CMK (cell line): ENCODE measurements at places on chromosomes 16 and 17.
A peak's percentile ranks its signal among the peaks of the same experiment; 100 is the strongest.

DNA sequence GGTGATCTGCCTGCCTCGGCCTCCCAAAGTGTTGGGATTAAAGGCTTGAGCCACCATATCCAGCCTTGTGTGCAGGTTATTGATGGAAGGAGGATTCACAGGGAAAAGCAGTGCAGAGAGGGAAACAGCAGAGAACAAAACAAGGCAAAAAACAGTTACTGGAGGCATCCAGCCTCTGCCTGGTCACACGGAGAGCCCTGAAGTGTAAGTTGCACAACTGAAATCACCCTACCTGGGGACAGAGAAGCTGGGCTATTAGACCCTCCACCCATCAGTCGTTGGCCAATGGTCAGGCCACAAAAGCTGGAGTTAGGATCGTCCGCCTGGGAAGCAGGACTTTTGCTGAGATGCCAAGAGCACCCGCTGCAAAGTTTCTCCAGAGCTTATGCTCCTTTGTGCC, 57.9 kb upstream of the BCO1 start:
- no peak for DNase-seq

- DNase-seq: no peak
Observed at GRCh38 chr16:28011971-28012445, 51.5 kb downstream of the GSG1L start.

GRCh38 chr17:77601054-77601979, 357.2 kb upstream of the TNRC6C start:
- DNase-seq: no peak

- no peak for DNase-seq
Observed at GRCh38 chr16:84177741-84178073, 9.2 kb downstream of the TAF1C start.

- DNase-seq: no peak
Observed at GRCh38 chr17:49106321-49107210, 26.0 kb upstream of the B4GALNT2 start.

GRCh38 chr16:87216841-87217275, 100.3 kb downstream of the C16orf95 start:
- DNase-seq: no peak

DNA sequence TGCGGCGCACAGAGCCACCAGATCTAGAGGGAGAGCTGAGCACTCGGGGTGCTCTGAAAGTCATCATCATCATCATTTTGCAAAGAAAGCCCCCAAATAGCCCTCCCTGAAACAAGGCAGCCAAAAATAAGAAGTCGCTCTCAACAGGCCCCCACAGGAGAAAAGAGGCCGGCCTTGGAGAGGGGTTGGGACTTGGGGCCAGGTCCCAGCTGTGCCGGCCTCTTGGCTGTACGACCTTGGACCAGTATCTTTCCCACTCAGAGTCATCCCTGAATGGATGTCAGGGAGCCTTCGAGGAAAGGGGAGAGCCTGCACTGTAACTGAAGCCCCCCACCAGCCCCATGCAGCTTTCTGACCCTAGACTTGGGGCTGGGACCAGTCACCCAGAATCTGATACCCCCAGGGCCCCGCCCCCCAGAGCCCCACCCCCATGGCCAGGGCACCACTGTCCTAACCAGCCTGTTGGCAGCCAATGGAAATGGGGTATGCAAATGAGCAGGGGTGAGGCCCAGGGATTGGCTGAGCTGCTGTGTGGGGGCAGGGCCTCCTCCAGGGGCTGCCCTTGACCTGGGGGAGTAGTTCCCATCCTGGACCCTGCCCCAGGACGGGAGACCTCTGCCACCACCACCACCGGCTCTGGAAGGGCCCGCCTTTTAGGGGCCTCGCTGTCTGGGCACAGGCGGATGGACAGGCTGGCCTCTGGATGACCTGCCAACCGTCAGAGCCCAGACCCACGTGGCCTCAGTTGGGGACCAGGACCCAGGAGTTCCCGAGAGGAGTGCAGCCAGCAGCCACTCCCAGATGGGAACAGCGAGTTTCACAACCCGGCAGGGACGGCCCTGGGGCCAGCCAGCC, 15.4 kb downstream of the ZFPM1 start:
- DNase-seq: peak; percentile 82

DNA sequence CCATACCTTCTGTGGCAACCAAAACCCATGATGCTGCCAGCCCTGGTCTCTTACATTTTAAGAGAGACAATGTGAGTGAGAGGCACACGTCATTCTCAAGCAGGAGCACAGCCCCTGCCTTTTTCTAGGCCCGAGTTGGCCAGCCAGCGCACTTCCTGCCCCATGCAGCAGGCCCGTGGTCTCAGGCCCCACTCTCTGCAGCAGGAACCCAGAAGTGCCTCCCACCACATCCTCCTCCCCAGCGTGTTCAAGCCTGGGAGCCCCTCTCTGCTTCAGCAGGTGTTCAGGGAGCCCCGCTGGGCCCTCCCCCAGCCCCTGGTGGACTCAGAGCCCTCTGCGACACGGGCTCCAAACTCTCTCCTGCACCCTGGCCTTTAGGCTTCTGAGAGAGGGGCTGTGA, 30.5 kb downstream of the ITGAE start:
- no peak for DNase-seq

DNA sequence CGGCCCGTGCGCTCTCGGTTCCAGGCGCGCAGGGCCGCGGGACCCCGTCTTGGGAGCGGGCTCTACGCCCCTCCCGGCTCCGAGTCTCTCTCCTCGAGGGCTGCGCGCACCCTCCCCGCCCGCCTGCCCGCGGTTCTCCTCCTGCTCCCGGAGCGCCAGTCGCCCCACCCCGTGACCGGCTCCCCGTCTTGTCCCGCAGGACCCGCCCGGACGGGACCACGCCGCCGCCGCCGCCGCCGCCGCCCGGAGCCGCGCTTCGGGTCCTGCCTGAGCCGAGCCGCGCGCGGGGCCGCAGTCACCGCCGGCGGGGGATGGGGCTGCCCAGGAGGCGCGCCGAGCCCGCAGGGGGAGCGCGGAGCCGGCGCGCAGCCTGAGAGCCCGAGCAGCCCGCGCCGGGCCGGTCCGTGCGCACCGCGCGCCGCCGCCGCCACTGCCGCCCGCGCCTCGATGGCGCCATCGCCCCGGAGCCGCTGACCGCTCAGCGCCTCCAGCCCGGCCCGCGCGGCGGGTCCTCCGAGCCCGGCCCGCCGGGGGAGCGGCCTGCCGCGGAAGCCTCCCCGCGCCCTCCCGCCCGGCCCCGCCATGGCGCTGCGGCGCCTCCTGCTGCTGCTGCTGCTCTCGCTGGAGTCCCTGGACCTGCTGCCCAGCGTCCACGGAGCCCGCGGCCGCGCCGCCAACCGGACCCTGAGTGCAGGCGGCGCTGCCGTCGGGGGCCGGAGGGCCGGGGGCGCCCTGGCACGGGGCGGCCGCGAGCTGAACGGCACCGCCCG, at the start of gene SHISA6:
Gene SHISA6 (plus strand): TSS at position 373 of the 770 bp plus-strand sequence.
- DNase-seq: no peak

DNA sequence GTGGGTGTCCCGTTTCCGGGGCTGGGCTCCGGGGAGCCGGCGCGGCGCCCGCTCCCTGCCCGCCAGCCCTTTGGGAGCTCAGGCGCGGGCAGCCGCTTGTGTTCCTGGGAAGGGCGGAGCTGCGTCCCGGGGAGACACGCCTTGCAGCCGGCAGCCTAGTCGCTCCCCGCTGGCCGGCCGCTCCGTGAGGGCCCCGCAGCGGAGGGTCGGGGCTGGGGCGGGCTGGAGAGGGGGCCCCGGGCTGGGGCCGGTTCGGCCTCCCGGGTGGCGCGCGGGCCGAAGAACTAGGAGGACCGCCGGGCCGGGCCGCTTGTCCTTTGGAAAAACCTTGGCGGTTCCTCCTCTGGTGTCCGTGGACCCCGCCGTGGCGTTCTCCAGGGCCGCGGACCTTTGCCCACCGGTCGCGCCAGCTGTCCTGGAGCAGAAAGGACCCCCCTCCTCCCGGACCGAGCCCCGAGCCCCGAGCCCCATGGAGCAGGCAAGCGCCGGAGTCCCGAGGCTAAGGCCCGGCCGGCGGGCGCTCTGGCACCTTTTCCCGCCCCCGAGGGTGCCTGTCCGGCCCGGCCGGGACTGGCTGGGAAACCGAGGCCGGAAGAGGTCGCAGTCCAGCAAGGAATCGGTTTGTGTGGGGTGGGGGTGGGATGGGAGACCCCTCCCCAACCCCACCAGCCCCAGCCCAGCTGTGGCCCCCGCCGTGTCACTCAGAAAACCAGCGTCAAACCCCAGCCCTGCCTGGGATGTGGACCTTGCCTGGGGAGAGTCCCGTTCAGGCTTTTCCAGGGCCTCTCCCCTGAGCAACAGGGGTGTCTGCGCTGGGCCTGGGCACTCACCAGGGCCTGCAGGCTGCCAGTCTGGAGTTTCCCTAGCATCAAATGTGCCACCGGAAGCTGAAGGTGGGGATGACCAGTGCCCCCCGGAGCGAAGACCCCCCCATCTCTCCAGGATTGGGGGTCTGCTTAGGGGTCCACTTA, 6.8 kb upstream of the TBC1D3B start:
- peak; percentile 49 for DNase-seq

DNA sequence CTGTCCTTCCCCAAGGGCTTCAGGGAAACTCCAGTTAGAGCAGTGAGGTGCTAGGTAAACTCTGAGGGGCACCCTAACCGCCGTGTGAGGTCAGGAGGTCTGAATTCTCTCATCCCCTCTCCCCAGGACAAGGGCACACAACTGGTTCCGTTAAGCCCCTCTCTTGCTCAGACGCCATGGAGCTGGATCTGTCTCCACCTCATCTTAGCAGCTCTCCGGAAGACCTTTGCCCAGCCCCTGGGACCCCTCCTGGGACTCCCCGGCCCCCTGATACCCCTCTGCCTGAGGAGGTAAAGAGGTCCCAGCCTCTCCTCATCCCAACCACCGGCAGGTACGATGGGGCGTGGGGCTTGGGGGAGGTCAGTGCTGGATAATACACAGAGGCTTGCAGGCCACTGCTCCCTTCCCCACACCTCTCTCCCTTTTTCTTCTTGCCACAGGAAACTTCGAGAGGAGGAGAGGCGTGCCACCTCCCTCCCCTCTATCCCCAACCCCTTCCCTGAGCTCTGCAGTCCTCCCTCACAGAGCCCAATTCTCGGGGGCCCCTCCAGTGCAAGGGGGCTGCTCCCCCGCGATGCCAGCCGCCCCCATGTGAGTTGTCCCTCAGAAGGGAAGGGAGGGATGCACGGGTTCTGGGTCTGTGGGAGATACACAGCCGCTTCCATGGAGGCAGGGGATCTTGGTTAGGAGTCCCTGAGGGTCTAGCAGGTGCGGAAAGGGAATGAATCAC, 4.6 kb downstream of the GRB7 start:
- DNase-seq: no peak

- DNase-seq: no peak
Observed at GRCh38 chr16:351804-352520, 561 bp downstream of the AXIN1 start.

GRCh38 chr17:77354420-77354669, 213.6 kb downstream of the SEC14L1 start:
- no peak for DNase-seq

- DNase-seq: no peak
Observed at GRCh38 chr16:813204-813915, 12.8 kb upstream of the GNG13 start.

GRCh38 chr17:35969558-35970380, 11.5 kb downstream of the CCL16 start:
- peak; percentile 49 for DNase-seq

- DNase-seq: no peak
Observed at GRCh38 chr17:22300177-22300576, 607.9 kb downstream of the KCNJ18 start.

- DNase-seq: no peak
Observed at GRCh38 chr16:21277927-21278706, at the start of gene CRYM. Gene CRYM (minus strand): TSS chr16:21278290. CDS start chr16:21278251, 39 bp downstream.

DNA sequence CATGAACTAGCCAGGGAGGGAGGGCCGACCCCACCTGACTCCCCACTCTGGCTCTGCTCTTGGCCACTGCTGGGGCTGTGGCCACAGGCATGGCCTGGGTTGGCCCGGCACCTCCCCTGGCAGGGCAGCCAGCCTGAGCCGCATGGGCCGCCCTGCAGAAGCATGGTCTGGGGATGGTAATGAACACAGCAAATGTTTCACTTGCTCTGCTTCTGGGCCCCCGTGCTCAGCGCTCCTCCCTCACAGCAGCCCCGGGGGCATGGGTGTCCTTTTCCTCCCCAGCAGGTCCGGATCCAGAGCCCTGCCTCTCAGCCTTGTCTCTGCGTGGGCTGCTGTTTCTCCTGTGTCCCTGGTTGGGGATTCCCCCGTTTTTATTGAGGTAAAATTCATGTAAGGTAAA, 30.9 kb upstream of the KCNJ12 start:
- DNase-seq: no peak

DNA sequence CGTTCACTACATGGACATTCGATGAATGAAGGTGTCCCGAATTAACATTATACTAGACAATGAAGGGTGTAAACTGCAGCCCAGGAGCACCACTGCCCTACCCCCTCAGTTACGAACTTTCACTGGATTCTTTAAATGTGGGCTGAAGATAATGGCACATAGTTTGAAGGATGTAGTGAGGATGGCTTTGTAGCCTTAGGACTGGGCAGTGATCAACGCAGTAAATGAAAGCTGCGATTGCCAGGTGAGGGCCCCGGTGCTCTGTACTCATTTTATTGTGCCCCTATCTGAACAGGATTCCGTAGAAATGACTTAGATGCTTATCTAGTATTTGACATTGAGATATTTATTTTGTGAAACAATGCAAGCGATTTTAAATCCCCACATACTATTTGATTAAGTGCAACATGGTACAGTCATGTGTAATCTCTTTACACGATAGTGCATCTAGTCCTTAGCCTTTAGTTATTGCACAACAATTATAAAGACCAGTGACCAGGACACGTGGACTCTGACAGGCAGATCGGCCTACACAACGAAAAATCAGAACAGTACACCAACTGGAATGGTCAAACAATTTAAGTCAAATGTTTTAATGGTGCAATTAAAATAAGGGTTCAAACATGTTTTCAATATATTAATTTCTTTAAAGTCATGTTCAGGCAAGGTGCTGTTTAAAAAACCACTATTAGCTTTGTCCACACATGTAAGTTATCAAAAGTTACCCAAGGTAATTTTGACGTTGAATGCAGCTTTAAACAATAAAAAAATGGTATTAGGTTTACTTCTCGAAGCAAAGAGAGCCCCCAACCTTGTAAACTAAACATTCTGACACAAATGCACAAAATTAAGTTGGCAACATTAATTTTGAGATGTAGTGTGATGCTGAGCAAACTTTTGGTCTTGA, 17.4 kb upstream of the ERN1 start:
- no peak for DNase-seq

DNA sequence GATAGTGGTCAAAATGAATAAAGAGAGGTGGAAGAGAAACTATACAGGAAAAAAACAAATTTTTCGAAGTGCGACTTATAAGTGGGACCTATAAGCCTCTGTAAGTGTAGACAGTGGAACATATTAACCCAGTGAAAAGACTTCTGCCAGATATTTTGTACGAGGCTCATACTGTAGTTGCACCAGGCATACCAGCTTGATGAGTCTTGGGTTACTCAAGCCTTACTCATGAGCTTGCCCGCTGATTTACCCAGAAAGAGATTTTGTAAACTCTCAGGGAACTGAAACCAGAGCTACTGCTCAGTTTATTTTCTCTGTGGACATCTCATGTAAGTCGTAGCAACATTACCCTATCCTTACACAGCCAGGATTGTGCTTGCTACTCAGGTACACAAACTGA, 708.0 kb upstream of the SOX9 start:
- DNase-seq: no peak

DNA sequence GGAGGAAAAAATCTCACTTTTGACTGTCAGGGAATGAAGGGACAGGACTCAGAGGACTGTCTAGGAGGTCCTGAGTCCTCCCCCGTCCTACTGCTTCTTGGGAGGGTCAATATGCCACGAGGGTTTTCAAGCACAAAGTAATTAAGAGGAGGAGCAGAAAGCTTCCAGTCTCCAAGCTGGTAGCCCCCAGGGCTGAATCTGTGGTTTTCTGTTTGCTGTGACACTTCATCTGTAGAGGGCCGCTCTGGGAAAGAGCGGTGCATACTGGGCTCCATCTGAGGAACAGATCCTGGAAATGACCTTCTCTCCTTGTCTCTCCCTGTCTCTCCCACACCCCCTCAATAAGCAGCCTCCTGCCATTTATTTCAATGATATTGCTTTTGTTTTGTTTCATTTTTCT, 180.1 kb upstream of the SDK2 start:
- no peak for DNase-seq
